ENCODE measurements at places on chromosomes 12 and 14.

DNA sequence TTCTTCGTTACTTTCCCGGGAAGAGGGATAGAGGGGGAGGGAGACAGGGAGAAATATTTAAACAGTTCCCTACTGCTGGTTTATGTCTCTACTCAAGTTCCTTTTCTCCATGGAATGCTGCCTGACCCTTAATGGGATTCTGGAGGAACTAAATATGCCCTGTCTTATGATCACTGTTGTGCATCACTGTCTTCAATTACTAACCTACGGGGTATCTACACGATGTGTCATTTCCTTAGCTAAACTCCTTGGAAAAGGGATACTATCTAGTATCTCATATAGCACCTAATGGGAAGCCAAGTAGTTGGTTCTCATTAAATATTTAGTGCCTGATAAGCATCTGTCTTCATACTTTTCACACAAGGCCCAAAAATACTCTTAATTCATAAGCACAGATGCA is 37.5 kb upstream of the FBLN5 start:
- DNase-seq: no peak

GRCh38 chr12:22272335-22273151 is 62.0 kb downstream of the ST8SIA1 start:
- DNase-seq: no peak

GRCh38 chr12:129771238-129771637 is 132.6 kb downstream of the TMEM132D start:
- no peak for DNase-seq

GRCh38 chr12:108727868-108728735 is 3.2 kb downstream of the CORO1C start:
- DNase-seq: no peak

GRCh38 chr12:105483691-105484090 is 153.2 kb downstream of the C12orf75 start:
- DNase-seq: no peak

DNA sequence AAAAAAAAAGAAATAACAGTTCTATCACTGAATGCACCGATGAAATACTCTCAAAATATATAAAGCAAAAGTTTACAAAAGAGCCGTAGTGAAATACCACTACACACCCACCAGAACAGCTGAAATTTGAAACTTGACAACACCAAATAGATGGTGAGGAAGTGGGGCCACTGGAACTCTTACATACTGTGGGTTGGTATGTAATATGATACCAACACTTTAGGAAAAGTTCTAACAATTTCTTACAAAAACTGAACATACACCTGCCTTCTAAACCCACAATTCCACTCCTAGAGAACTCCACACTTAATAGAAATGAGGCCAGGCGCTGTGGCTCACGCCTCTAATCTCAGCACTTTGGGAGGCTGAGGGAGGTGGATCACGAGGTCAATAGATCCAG is 14.1 kb downstream of the EIF5 start:
- DNase-seq: no peak

- DNase-seq: no peak
Observed at GRCh38 chr12:5295996-5296395, 135.9 kb upstream of the NTF3 start.

GRCh38 chr14:101716956-101717662 is 44.4 kb upstream of the PPP2R5C start:
- no peak for DNase-seq

GRCh38 chr12:52089491-52089890 is 10.0 kb downstream of the SMIM41 start:
- no peak for DNase-seq

- DNase-seq: no peak
Observed at GRCh38 chr12:77120156-77121085, 55.1 kb upstream of the E2F7 start.

DNA sequence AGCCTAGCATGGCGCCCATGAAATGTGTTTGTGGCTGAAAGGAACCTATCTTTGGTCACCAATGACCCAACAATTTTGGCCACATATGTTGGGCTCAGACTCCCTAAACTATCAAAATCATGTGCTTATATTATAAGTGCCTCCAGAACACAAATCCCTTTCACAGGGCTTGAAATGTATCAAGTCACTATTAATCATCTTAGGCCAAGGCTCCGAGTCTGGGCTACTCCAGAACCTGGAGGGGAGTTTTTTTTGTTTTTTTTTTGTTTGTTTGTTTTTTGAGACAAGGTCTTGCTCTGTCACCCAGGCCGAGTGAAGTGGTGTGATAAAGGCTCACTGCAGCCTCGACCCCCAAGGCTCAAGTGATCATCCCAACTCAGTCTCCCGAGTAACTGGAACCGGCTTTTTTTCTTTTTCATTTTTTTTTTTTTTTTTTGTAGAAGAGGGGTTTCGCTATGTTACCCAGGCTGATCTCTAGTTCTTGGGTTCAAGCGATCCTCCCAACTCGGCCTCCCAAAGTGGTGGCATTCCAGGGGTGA is 989 bp upstream of the DRAM1 start:
- no peak for DNase-seq

DNA sequence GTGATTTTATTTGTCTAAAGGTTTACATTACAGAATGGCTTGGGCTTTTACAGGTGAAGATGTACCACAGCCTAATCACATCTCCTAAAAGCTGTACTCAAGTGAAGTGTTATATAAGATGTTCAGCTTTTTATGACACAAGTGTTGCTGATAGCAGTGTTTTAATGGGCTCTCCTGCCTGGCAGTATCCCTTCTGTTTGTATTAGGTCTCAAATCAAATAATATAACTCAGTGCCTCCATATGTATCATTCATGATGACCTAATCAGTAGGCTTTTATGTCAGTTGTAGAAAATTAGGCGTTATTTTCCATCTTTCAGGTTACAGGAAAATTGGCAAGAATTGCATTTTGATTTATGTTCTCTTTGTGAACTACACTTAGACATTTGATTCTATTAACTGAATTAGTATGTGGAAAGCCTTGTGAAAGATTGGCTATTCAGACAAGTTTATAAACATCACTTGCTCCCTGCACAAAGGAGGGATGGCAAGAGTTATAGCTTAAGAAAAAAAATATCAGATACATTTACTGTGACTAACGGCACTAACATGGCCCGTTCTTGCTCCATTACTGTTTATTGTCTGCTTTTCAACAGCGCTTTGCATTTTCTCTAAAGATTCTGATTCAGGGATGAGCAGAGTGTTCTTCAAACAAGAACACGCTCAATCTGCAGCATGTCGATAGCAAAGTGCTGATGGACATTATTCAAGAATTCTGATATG is 143.7 kb upstream of the DIO2 start:
- DNase-seq: no peak

DNA sequence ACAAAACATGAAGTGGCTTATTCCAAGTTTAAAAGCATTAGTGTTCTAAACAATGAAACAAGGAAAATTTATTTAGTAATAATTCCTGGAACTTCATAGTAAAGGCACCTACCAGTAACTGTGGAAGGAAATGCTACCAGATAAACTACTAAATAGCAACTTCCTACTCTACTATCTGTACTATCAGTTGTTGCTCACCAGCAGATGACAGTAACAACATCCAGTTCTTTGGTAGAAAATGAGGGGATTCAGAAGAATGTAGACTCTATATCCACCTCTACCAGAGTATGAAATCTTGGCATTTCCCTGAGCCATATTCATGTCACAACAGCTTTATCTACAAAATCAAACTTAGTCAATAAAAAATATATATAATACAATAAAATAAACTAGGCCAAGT is 3.1 kb downstream of the ENTPD5 start:
- DNase-seq: no peak

DNA sequence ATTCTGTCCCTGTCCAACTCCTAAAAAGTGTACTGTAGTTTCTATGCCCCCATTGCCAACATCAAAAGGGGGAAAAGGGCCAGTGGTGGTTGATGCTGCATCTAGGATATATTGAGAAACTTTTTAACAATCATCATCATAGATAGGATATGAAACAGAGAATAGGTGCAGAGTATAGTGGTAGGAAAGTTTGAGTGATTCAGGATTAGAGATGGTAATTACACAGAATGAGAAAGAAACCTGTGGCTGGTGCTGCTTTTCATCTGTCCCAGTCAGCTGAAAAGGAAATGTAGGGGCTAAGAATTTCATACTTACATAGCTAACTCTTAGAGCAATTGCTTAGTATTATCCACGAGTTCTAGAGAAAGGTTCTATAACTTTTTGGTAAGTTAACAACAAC is 67.6 kb downstream of the GTF2A1 start:
- DNase-seq: no peak

DNA sequence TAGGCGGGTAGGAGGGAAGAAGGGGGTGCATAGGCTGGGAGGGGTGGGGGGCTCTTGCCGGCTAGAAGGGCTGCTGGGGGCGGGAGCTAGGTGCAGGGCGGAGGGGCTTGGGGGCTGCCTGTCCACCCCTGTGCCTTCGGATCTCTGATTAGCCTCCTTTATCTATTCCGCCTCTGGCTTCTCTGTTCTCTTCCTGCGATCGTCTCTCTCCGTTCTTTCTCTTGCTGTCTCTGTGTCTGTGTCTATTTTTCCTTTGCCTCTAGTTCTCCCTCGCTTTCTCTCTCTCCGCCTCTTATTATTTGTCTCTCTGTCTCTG is 166.7 kb upstream of the LHX5 start:
- no peak for DNase-seq

DNA sequence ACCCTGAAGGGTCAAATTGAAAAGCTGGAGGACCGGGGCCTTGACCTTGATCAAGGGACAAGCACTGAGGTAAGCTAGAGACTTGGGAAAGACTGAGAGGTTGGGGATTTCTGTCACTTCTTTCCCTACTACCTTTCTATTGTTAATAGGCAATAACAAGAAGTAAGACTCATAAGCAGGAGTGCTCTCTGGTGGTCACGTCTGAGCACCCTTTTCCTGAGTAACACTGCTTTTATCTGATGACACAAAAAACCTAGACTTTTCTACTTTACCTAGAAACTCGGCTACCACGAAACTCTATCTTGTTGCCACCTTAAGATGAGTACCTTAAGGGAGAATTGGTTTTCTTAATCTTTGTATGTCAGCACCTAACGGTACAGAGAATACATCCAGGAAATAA is 35.5 kb upstream of the PPFIBP1 start:
- no peak for DNase-seq

DNA sequence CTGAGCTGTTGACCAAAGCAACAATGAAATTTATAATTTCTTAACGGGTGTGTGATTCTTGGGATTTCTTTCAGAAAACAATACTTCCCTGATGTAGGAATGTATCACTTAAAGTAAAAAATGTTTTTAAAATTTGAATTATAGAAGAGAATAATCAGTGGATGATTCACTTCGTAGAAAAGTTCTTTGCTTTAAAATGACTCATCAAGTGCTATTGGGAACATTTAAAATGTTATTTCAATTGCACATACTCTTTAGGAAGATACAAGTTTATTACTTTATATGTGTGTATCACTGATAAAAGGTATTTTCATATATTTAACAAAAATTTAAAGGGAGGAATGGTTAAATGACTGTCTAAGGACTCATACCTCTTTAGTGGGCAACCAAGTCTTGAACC is 155.3 kb downstream of the PDE3A start:
- no peak for DNase-seq

DNA sequence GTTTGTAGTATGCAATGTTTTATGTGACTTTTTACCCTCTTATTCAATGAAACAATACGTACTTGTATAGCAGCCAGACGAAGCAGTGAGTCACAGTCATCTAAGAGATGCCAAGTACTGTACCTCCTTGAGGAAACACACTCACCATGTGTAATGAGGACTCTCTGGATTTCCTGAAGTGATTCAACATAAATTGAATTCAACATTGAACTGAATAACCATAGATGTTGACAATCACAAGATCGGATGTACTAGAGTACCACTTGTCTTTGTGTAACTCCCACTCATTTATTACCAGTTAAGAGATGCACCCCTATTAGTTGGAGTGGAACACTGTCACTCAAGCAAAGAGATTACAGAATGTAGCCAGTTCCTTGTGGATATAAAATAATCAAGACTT is 175.2 kb upstream of the HMGA2 start:
- no peak for DNase-seq

- DNase-seq: no peak
Observed at GRCh38 chr14:35480119-35480769, 53.7 kb upstream of the INSM2 start.

- DNase-seq: no peak
Observed at GRCh38 chr12:75212072-75212471, 2.4 kb upstream of the KCNC2 start.

DNA sequence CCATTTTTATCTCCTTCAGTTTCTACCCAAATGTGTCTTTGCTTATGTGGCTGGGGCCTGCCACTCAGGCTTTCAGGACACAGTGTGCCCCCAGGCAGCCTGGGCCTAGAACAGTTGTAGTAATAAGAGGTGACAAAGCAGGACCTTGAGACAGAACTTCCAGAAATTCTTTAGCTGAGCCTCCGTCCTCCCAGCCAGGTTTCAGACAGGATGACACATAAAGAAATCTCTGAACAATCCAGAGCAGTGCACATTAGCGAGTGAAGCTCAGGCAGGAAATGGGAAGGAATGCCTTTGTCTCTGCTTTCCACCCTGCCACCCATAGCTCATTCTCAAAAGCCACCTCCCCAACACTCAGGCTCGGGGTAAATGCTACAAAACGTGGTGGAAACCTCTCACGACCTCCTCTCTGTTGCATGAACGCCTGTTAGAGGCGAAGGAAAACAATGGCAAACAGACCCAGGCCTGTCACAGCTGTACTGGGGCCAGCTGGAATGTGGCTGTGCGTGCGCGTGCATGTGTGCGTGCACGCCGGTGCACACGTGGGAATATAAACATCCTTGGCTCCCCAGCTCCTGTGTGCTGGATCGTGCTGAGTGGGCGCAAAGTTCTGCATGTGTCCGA is 286.7 kb downstream of the ZFP36L1 start:
- DNase-seq: no peak

- DNase-seq: no peak
Observed at GRCh38 chr14:44995196-44995595, 33.2 kb downstream of the TOGARAM1 start.

DNA sequence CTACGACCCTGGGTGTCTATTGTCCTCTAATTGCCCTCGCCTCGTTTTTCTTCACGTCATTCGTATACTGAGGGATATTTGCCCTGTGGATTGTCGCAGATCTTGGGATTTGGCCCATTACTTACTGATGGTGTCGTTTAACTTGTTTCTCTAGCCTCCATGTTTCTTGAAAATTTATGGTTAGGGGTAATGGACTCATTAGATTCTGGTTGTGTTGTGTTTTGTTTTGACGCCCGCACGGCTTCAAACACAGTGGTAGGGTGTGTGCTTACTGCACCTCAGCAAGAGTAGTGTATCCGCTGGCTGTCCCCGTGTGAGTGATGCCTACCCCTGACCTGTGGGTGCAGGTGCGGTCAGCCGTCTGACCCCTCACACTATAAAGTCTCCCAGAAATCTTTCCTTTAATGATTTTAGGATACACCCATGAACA is 874 bp upstream of the RNU6-8 start:
- DNase-seq: no peak

- no peak for DNase-seq
Observed at GRCh38 chr14:61681413-61681812, 13.9 kb upstream of the HIF1A start.

GRCh38 chr12:91947459-91947858 is 198.2 kb downstream of the BTG1 start:
- DNase-seq: no peak

DNA sequence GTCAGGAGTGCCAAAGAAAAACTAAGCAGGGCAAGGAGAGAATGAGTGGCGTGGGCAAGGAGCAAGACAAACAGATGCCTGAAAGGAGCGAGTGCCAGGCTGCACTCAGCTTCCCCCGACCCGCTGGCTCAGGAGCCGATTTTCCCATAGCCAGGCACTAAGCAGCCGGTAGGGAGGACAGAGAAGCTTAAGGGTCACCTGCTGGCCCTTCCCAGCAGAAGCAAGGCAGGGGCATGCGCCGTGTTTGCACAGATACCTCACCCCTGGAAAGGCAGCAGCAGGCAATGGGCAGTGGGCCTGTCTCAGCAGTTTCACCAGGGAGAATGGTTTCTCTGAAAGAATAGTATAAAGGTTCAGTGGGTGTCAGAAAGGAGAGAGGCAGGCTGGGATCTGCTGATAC is 104.9 kb upstream of the FKBP4 start:
- no peak for DNase-seq
